Thoracic aorta (tissue), 2 donors: ENCODE measurements at places on chromosomes 7 and 10. TPM values are rescaled to one million over a fixed set of nuclear protein-coding genes. Genes with fewer than 3 reads are reported as not detected.

GRCh38 chr7:27641581-27642230 lies 21.0 kb downstream of the HIBADH start:
- no peaks in the 10 kb centered on the region for H3K36me3 ChIP-seq
- H3K27me3 ChIP-seq = no peaks in the 10 kb centered on the region

- H3K36me3 ChIP-seq = no peaks in the 10 kb centered on the region
- H3K4me1 ChIP-seq = no peaks in the 10 kb centered on the region
- no peak overlapping the region for H3K27ac ChIP-seq
These were observed 10.1 kb downstream of the FOXL3 start for GRCh38 chr7:300048-300447.

DNA sequence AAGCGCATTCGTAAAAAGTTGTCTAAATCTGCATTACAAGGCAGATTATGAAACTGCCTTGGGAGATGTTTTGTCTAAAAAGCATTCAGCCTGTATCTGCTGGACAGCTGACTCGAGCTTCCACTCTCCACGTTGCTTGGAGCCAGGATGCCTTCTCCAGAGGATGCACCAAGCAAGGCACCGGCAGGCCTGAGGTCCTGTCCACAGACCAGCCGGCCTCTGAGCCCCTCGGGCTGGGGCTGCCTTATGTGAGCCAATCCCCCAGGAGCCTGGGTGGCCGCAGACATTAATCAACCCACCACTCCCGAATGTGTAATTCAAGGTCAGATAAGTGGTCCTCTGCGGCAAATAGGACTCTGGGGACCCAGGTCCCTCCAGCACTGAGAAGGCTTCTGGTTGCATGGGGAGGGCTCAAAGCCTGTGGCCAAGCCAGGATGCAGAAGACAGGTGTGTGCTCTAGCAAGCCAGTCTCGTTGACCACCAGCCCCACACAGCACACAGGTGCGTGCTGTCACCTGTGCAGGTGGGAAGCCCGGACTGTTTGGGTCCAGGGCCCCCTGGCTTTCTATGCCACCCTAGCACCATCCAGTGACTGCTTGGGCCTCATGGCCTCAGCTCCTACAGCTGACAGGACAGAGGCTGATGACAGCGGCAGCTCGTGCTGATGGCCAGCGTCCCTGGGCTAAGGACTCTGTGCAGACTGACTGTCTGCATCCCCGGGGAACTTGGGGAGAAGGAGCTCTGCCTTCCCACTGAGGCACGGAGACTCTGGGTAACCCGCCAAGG lies 4.8 kb upstream of the RET start:
- no peaks in the 10 kb centered on the region for H3K36me3 ChIP-seq
- H3K4me3 ChIP-seq = no peak overlapping the region
- H3K4me1 ChIP-seq = peaks cover 6% of the 10 kb centered on the region
- H3K27me3 ChIP-seq = no peaks in the 10 kb centered on the region
- no peak for DNase-seq
- H3K27ac ChIP-seq = no peak overlapping the region

- no peak overlapping the region for H3K27ac ChIP-seq
- no peaks in the 10 kb centered on the region for H3K36me3 ChIP-seq
- H3K4me3 ChIP-seq = no peak overlapping the region
- no peak for DNase-seq
These were observed 80.3 kb downstream of the OAT start for GRCh38 chr10:124338276-124338925.

DNA sequence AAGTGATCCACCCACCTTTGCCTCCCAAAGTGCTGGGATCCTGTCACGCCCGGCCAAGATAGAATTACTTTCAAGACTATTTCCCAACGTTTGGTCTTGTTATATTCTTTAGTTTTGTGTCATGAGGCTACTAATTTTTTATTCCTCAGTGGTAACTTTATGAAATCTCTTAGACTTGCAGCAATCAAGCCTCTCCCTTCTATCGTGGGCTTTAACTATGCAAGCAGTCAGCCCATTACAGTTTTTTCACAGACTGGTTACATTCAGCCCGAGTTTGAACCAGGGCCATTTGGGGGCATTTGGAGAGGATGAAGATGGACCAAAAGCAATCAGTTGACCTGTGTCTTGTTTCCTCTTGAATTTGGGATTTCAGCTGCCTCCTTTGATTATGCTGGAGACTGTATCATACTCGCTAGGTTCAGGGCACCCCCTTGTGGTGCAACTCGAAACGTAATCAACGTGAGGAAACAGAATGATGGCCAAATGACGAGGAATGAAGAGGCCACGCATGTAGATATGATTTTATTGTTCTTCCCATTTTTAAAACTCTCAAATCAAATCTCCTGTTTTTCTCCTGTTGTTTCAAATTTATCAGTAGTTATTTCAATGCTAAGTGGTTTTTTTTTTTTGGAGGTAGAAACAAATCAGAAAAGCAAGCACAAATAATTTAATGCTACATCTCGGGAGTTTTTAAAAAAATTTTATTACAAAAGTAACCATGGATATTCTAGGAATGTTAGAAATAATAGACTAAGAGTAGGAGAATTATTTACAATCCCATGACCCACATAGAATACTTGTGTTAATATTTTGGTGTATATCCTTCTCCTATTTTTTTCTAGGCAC lies 151.6 kb downstream of the KIAA1217 start:
- no peaks in the 10 kb centered on the region for H3K4me1 ChIP-seq
- no peak overlapping the region for H3K27ac ChIP-seq
- H3K27me3 ChIP-seq = no peaks in the 10 kb centered on the region
- DNase-seq = peak; percentile 19
- H3K36me3 ChIP-seq = no peaks in the 10 kb centered on the region

GRCh38 chr10:48516911-48517310 lies 88.0 kb downstream of the ARHGAP22 start:
- no peak overlapping the region for H3K27ac ChIP-seq
- no peaks in the 10 kb centered on the region for H3K36me3 ChIP-seq
- no peaks in the 10 kb centered on the region for H3K4me1 ChIP-seq
- no peak overlapping the region for H3K4me3 ChIP-seq
- H3K27me3 ChIP-seq = no peaks in the 10 kb centered on the region
- DNase-seq = no peak

DNA sequence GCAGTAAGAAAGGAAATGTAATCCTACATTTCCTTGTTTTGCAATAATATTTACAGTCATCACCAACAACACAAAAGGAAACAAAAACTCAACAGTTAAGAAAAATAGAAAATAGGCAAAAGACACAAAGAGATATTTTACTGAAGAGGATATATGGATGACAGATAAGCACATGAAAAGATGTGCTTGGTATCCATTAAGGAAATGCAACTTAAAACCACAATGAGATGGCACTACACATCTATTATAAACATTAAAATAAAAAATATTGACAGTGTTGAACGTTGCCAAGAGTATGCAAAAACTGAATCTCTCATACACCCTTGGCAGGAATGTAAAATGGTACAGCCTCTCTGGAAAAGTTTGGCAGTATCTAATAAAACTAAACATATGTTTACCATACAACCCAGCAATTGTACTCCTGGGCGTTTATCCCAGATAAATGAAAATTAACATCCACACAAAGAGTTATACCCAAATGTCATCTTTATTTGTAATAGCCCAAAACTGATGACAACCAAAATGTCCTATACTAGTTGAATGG lies 5.4 kb downstream of the CEP41 start:
- no peaks in the 10 kb centered on the region for H3K27me3 ChIP-seq
- no peaks in the 10 kb centered on the region for H3K36me3 ChIP-seq
- peaks cover 11% of the 10 kb centered on the region for H3K4me1 ChIP-seq
- no peak overlapping the region for H3K4me3 ChIP-seq
- no peak for DNase-seq

The HABP2 gene
- not detected for total RNA-seq

The SPOCK2 gene
- 3.5 TPM for total RNA-seq

The FAM171A1 gene
- total RNA-seq = 28.7 TPM

The PRLHR gene
- total RNA-seq = not detected
